Right renal pelvis (tissue), 4 donors: ENCODE measurements at places on chromosomes 6 and 20. TPM values are rescaled to one million over a fixed set of nuclear protein-coding genes. Genes with fewer than 3 reads are reported as not detected.

The SLC22A16 gene
- polyA plus RNA-seq, result 0.25 TPM

The MTCH1 gene
- polyA plus RNA-seq, result 162 TPM

The COQ3 gene
- polyA plus RNA-seq, result 12.3 TPM

The CRIP3 gene
- polyA plus RNA-seq, result 3.9 TPM

The HEY2 gene
- polyA plus RNA-seq, result 7.0 TPM

The SNX5 gene
- polyA plus RNA-seq, result 231 TPM

The IP6K3 gene
- 0.60 TPM for polyA plus RNA-seq

The GNRH2 gene
- 0.27 TPM for polyA plus RNA-seq

The ITPR3 gene
- 7.5 TPM for polyA plus RNA-seq
